Spleen (tissue), 13 donors: ENCODE measurements at places on chromosomes 13 and 19. TPM values are rescaled to one million over a fixed set of nuclear protein-coding genes. Genes with fewer than 3 reads are reported as not detected.

DNA sequence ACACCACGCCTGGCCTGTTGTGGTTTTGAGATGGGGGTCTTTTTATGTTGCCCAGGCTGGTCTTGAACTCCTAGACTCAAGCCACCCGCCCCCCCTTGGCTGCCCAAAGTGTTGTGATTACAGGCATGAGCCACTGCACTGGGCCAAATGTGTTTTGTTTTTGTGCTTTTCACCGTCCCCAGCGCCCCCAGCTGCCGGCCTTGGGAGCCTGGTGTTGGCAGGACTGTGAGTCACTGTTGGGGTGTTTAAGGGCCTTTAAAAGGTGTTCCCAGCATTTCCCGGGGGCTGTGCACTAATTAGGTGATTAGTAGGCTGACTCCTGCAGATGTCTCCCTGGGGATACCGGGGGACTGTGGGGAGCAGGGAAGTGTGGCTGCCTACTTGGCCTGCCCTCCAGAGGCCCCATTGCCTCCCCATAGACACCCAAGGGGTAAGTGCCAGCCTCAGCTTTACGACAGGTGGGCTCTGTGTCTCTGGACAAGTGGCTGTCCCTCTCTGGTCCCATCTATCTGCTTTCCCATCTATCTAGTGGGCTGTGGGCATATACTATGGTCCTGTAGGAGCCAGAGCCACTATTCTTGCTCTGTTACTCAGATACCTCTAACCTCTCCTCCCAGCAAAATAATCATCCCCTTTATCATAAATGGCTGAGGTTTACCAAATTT lies 11.8 kb upstream of the TLE5 start:
- peak overlapping the region; percentile 50 for H3K27ac ChIP-seq
- no peak overlapping the region for H3K4me3 ChIP-seq
- H3K4me1 ChIP-seq: peaks cover 16% of the 10 kb centered on the region

- no peak overlapping the region for H3K4me3 ChIP-seq
- H3K27ac ChIP-seq: no peak overlapping the region
- no peaks in the 10 kb centered on the region for H3K36me3 ChIP-seq
Observed at GRCh38 chr19:6218491-6219146, 61.2 kb downstream of the MLLT1 start.

DNA sequence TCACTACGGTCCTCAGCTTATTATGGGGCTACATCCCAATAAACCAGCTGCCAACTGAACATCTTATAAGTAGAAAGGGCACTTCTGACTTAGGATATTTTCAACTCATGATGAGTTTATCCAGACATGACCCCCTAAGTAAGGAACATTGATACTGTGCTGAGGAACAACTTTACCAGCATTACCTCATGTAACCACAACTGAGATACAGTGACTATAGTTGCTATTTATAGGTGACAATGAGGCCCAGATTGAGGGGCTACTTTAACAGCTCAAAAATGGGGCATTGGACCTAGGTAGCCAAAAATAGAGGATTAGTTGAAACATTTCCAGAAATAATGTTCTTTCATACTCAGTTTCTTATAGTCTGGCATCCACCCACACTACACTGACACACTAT lies 26.8 kb downstream of the SKA3 start:
- peaks cover 26% of the 10 kb centered on the region for H3K4me1 ChIP-seq
- H3K36me3 ChIP-seq: peaks cover 61% of the 10 kb centered on the region
- no peak for DNase-seq
- H3K4me3 ChIP-seq: no peak overlapping the region
- no peaks in the 10 kb centered on the region for H3K27me3 ChIP-seq
- H3K27ac ChIP-seq: no peak overlapping the region

DNA sequence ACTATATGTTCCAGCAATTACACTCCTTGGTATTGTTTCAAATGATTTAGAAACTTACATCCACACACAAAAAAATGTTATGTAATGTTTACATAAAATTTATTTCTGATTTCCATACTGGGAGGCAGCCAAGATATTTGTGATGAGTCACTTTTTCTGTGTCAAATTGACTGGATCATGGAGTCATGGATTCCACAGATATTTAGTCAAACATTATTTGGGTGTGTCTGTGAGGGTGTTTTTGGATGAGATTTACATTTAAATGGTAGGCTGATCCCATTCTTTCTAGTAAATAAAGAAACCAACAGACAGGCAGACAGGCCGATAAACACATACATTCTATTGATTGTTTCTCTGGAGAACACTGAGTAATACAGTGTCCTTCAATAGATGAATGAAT lies 562.8 kb downstream of the SLITRK6 start:
- H3K27me3 ChIP-seq: no peaks in the 10 kb centered on the region
- no peaks in the 10 kb centered on the region for H3K4me1 ChIP-seq
- H3K36me3 ChIP-seq: no peaks in the 10 kb centered on the region
- DNase-seq: no peak
- H3K27ac ChIP-seq: no peak overlapping the region

- peaks cover 21% of the 10 kb centered on the region for H3K36me3 ChIP-seq
- H3K27ac ChIP-seq: peak overlapping the region; percentile 98
- H3K27me3 ChIP-seq: no peaks in the 10 kb centered on the region
- H3K4me3 ChIP-seq: no peak overlapping the region
- H3K4me1 ChIP-seq: peaks cover 28% of the 10 kb centered on the region
Observed at GRCh38 chr13:28717170-28717569, 1.6 kb downstream of the SLC46A3 start.

ZNF723 gene
- polyA plus RNA-seq: not detected

GRCh38 chr13:88360761-88361160 lies 689.6 kb downstream of the SLITRK5 start:
- no peaks in the 10 kb centered on the region for H3K36me3 ChIP-seq
- no peaks in the 10 kb centered on the region for H3K4me1 ChIP-seq

DNA sequence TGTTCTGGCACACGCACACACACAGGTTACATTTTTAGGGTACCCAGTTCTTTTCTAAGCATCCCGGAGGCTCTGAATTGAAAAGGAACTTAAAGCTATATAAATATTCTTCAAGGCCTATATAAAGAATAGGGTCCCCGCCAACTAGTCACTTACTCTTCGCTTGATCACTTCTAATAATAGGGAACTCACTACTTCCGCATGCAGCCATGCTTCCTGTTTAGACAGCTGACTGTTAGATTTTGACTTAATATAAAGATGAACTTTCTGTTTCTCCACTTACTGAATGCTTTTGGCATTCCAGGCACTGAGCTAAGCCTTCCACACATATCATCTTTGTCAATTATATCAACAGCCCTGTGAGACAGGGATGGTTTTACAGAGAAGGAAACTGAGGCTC lies 259.6 kb downstream of the TSHZ3 start:
- H3K27ac ChIP-seq: peak overlapping the region; percentile 24
- no peaks in the 10 kb centered on the region for H3K4me1 ChIP-seq
- H3K4me3 ChIP-seq: no peak overlapping the region
- no peaks in the 10 kb centered on the region for H3K27me3 ChIP-seq
- no peaks in the 10 kb centered on the region for H3K36me3 ChIP-seq

SULT2A1 gene
- polyA plus RNA-seq: not detected

- H3K4me3 ChIP-seq: no peak overlapping the region
- H3K27ac ChIP-seq: no peak overlapping the region
- DNase-seq: peak; percentile 93
Observed at GRCh38 chr19:55467236-55468053, 2.9 kb upstream of the C19orf85 start.

NLRP7 gene
- 0.11 TPM for polyA plus RNA-seq

- H3K36me3 ChIP-seq: peaks cover 12% of the 10 kb centered on the region
- H3K4me1 ChIP-seq: no peaks in the 10 kb centered on the region
- DNase-seq: no peak
- peaks cover 12% of the 10 kb centered on the region for H3K27me3 ChIP-seq
Observed at GRCh38 chr13:113771709-113772331, 12.8 kb downstream of the TMEM255B start.

- H3K27me3 ChIP-seq: no peaks in the 10 kb centered on the region
- no peak overlapping the region for H3K27ac ChIP-seq
- no peak overlapping the region for H3K4me3 ChIP-seq
- peak; percentile 42 for DNase-seq
- H3K36me3 ChIP-seq: no peaks in the 10 kb centered on the region
Observed at GRCh38 chr13:85638265-85638664, 161.0 kb downstream of the SLITRK6 start.

GRCh38 chr19:6481541-6482342 lies at the start of gene DENND1C:
Gene DENND1C (minus strand): TSS chr19:6481787. CDS start chr19:6481695, 92 bp downstream.
- H3K4me1 ChIP-seq: peaks cover 18% of the 10 kb centered on the region
- H3K27ac ChIP-seq: peak within 1 kb of the TSS; percentile 86
- peaks cover 6% of the 10 kb centered on the region for H3K36me3 ChIP-seq
- no peaks in the 10 kb centered on the region for H3K27me3 ChIP-seq
- peak within 1 kb of the TSS; percentile 66 for H3K4me3 ChIP-seq

GRCh38 chr13:74571811-74572210 lies 437.6 kb upstream of the KLF12 start:
- H3K4me1 ChIP-seq: no peaks in the 10 kb centered on the region
- no peak overlapping the region for H3K4me3 ChIP-seq
- DNase-seq: no peak
- H3K27me3 ChIP-seq: peaks cover 9% of the 10 kb centered on the region

IL11 gene
- polyA plus RNA-seq: 0.06 TPM

CXCL17 gene
- 0.19 TPM for polyA plus RNA-seq

GRCh38 chr19:5960005-5961001 lies 17.6 kb downstream of the RANBP3 start:
- DNase-seq: no peak
- H3K27ac ChIP-seq: peak overlapping the region; percentile 83
- H3K27me3 ChIP-seq: no peaks in the 10 kb centered on the region
- H3K4me3 ChIP-seq: no peak overlapping the region
- H3K4me1 ChIP-seq: peaks cover 59% of the 10 kb centered on the region

DNA sequence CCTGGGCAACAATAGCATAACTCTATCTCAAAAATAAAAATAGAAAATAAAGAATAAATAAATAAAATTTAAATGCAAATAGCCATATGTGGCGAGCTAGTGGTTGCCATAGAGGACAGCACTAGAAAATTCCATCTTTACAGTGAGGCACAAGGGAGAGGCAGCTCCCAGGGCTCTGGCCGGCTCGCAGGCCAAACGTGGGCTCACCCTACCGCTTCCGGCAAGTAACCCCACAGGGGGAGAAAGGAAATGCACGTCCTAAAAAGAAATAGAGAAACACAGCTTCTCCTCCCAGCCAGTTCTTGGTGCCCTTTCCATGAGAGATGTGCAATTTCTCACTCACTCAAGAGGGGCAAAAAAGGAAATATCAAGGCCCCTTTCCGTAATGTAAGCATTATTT lies 12.4 kb upstream of the GRWD1 start:
- no peak overlapping the region for H3K27ac ChIP-seq
- H3K36me3 ChIP-seq: no peaks in the 10 kb centered on the region
- no peaks in the 10 kb centered on the region for H3K4me1 ChIP-seq
- H3K4me3 ChIP-seq: no peak overlapping the region

RASIP1 gene
- 62.8 TPM for polyA plus RNA-seq

OR4F17 gene
- not detected for polyA plus RNA-seq

COMP gene
- polyA plus RNA-seq: 0.04 TPM

DNA sequence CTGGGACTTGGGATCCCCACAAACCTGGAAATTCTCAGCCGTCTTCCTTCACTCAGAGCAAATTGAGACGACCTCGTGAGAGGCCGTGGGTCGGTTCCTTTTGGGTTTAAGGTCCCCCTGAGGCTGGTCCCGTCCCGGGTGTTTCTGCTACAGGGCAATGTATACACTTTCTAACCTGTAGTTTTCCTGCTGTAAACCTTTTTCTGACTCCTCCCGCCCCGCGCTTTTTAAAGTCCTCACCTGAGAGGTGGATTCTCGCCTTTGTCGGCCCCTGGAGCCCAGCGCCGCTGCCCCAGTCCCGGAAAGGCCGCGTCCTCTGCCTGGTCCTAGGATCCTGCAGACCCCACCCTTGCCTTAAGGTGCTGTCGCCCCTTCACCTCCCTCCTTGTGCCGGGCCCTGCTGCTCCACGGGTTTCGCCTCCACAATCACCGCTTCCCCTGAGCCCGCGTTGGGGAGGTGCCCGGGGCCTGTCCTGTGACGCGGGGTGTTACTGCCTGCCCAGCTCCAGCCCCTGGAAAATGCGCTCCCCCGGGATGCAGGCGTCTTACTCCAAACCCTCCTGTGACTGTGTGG lies 391 bp downstream of the ZNF761 start:
- peak overlapping the region; percentile 62 for H3K4me3 ChIP-seq
- H3K27ac ChIP-seq: peak overlapping the region; percentile 79
- peaks cover 6% of the 10 kb centered on the region for H3K36me3 ChIP-seq
- H3K27me3 ChIP-seq: no peaks in the 10 kb centered on the region
- DNase-seq: peak; percentile 83
- peaks cover 23% of the 10 kb centered on the region for H3K4me1 ChIP-seq

COX7A1 gene
- polyA plus RNA-seq: 26.3 TPM

DNA sequence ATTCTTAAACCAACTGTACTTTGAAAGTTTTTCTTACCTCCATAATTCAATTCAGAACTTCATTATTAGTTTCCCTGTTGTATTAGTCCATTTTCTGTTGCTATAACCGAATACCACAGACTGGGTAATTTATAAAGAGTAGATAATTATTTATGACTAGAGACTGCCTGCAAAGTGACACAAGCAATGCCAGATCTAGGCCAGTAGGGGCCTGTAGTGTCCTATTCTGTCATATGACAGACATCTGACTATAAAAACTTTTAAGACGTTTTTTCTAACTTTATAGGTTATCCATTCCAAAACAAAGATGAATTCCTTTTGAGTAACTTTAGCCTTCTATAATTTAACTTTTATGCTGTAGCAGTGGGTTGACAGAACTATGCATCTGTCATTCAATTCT lies 2783.8 kb downstream of the PCDH9 start:
- no peak overlapping the region for H3K4me3 ChIP-seq
- no peaks in the 10 kb centered on the region for H3K4me1 ChIP-seq
- H3K27me3 ChIP-seq: no peaks in the 10 kb centered on the region
- no peak for DNase-seq
- H3K36me3 ChIP-seq: no peaks in the 10 kb centered on the region

OVOL3 gene
- 0.22 TPM for polyA plus RNA-seq

KLHL26 gene
- polyA plus RNA-seq: 1.7 TPM

GRCh38 chr19:32480321-32480720 lies 74.8 kb downstream of the DPY19L3 start:
- H3K27me3 ChIP-seq: no peaks in the 10 kb centered on the region
- DNase-seq: no peak
- no peaks in the 10 kb centered on the region for H3K4me1 ChIP-seq
- H3K27ac ChIP-seq: no peak overlapping the region
- peaks cover 55% of the 10 kb centered on the region for H3K36me3 ChIP-seq
- H3K4me3 ChIP-seq: no peak overlapping the region

FAM216B gene
- polyA plus RNA-seq: 0.15 TPM

DNA sequence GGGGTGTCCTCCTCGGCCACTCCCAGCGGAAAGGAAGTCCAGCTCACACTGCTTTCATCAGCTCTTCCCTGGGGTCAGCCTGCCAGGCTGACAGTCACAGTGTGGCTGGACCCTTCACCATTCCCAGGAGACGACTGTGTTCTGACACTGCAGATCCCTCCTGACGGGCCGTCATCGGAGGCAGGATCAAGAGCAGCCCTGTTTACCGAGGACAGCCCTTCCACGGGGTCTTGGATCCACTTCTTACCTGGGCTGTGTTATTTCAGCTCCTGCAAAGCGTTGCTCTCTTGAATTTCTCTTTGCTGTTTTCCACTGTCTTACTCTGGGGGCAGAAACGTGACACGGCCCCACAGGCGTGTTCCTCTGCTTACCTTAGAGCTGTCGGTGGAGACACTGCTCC lies 149.9 kb upstream of the SOX1 start:
- H3K4me3 ChIP-seq: no peak overlapping the region
- no peaks in the 10 kb centered on the region for H3K4me1 ChIP-seq
- H3K36me3 ChIP-seq: no peaks in the 10 kb centered on the region
- DNase-seq: peak; percentile 49
- peaks cover 14% of the 10 kb centered on the region for H3K27me3 ChIP-seq

ISYNA1 gene
- 58.2 TPM for polyA plus RNA-seq
